Left hindlimb (tissue), 1 donor: ENCODE measurements at places on chromosomes 4 and X.

DNA sequence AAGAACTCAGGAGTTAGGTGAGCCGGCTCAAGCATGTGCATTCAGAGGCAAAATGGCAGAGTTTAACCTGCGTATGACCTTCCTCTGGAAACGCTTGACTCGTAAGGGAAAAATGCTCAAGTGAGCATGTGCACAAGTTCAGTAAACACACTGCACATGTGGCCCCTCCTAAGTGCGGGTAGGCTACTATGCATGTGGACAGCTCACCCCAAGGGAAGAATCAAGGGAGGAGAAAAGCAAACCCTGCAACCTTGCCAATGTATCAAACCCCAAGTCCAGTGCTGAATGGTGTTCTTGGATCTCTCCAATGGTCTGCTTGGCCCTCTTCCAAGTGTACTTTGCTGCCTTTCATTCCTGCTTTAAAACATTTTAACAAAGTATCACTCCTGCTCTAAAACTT is 407.1 kb downstream of the ADAM29 start:
- peak; percentile 45 for DNase-seq

GRCh38 chrX:144810539-144810938 is 436.8 kb upstream of the SPANXN1 start:
- no peak for DNase-seq

GRCh38 chr4:18689308-18690115 is 668.0 kb upstream of the LCORL start:
- DNase-seq = peak; percentile 71

DNA sequence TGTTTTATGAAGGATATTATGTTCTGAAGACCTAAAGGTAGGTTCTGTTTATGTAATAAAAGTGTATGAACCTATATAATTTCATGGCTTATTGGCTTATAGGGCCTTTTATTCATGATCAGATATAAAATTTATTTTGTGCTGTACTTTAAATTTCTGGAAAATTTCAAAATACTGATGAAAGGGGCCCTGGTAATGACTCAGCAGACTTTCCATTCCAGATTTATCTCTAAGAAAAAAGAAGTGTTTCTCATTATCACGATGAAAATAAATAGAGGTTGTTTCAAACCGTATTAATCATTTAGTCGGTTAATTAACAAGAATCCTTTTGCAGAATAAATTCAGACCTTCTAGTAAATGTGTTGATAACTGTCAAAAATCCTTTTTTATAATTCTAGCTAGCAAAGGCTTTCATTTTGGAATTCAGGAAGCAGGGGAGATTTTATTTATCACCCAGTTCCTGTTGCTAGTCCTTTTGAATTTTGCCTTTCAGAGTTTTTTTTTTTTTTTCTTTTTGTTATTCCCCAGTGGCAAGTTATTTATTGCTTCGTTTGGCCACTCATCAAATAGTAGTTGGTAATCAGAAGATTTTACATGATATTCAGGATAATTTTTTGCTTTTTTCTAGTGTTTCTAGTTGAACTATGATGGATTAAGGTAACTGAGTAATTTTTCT is 5.4 kb upstream of the TAPT1 start:
- DNase-seq = no peak

DNA sequence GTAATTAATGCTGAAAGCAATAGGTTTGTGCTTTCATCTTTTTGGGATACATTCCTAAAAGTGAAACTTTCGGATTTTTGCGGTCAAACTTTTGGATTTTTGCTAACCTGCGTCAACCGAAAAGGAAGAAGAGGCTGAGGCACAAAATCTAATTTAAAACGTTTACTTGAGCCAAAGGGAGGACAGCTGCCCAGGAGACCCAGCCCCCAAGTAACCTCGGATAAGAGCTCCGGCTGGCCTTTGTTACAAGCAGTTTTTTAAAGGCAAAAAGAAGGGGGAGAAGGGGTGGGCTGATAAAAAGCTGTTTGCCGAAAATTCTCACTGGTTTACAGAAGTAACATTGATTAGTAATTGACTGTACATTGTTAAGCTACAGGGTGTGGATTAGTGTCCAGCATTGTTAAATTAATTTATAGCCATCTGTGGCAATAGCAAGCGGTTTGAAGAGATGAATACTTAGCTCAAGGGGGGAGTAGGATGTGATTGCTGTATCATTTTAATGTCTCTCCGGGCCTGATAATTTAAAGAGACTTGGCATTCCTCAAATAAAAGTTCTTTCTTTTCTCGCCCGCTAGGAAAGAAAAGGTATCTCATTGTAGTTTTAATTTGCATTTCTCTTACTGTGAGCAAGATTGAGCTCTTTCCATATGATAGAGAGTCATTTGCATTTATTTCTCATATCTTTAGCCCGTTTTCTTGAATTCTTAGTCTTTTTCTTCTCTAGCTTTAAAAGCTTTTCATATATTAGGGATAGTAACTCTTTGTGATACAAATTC is 59.1 kb upstream of the USP9X start:
- DNase-seq = no peak

DNA sequence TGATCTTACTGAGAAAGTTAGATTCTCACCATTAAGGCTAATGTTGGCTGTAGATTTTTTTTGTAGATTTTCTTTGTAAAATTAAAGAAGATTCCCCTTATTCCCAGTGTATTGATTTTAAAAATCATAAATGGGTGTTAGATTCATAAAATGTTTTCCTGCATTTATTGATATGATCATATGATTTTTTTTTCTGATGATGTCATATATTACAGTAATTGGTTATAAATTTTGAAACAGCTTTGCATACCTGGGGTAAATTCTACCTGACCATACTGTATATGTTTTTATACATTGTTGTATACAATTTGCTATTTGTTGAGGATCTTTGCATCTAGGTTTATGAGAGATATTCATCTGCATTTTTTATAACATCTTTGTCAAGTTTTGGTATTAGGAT is 880.3 kb upstream of the GRIA3 start:
- DNase-seq = no peak

DNA sequence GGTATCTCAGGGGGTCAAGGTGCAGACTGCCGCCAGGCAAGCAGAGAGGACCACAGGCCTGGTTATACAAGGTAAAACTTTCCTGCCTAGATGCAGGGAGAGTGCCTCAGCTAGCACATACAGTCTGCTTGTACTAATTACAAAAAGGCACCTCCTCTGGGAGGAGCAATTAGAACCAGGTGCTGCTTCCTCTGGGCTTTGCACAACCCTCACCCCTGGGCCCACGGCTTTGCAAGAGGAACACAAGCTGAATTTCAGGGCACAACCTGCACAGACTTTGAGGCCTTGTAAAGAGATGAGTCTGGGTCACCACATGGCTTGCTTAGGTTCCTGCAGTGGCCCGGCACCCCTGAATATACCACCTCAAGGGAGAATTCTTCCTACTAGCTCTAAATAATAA is 9.2 kb upstream of the CITED1 start:
- DNase-seq = no peak

GRCh38 chr4:181161669-181162068 is 1081.5 kb upstream of the TENM3 start:
- no peak for DNase-seq

- DNase-seq = no peak
Observed at GRCh38 chrX:41677183-41678060, 11.4 kb upstream of the GPR34 start.

- DNase-seq = no peak
Observed at GRCh38 chr4:57355101-57355665, 245.0 kb upstream of the IGFBP7 start.

DNA sequence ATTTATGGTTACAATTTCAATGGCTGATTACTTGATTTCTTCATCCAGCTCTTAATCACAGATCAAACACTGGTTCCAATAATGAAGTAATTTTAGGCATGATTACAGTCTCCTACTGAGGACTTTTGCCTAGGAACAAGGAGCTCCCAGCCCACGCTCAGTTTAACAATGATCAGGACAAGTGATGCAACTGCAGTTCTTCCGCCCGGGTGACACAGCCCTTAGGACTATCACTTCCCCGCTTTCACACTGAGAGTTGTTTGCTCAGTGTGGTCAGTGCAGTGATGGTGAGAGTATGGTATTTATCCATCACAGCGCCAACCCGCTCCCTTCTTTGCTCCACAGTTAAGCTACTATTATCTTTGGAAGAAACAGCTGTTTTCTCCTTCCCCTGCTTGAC is 203.2 kb upstream of the MBNL3 start:
- DNase-seq = no peak

GRCh38 chrX:7077241-7078230 is 70.0 kb upstream of the STS start:
- no peak for DNase-seq

- DNase-seq = no peak
Observed at GRCh38 chrX:31114858-31115257, 43.0 kb upstream of the FTHL17 start.
